Epithelial cell of proximal tubule (primary cell): ENCODE measurements at places on chromosomes 3 and 15. TPM values are rescaled to one million over a fixed set of nuclear protein-coding genes. Genes with fewer than 3 reads are reported as not detected.

Gene KCNAB1
- not detected in 2 replicates for total RNA-seq

Gene LRRC3B
- total RNA-seq: not detected in 2 replicates

Gene GREM1
- total RNA-seq: 4.0 and 15.9 TPM in 2 replicates

Gene AQP9
- total RNA-seq: not detected in 2 replicates

Gene GOLGA8G
- total RNA-seq: not detected in 2 replicates

Gene IL17RE
- total RNA-seq: 4.1 and 4.8 TPM in 2 replicates

Gene PAQR9
- 0.29 and 0.63 TPM in 2 replicates for total RNA-seq

Gene C3orf22
- not detected in 2 replicates for total RNA-seq
